ENCODE measurements at places on chromosomes 6 and 20. TPM values are rescaled to one million over a fixed set of nuclear protein-coding genes. Genes with fewer than 3 reads are reported as not detected.

SPAG4 gene
- polyA plus RNA-seq = not detected

STMND1 gene
- 0.79 TPM for polyA plus RNA-seq

RNASET2 gene
- polyA plus RNA-seq = 12.7 TPM

CTAGE9 gene
- not detected for polyA plus RNA-seq

SLX4IP gene
- polyA plus RNA-seq = 6.4 TPM

MOG gene
- 1.7 TPM for polyA plus RNA-seq

GTSF1L gene
- polyA plus RNA-seq = not detected

HTR1B gene
- polyA plus RNA-seq = not detected

COL9A1 gene
- 2.4 TPM for polyA plus RNA-seq

FOXQ1 gene
- polyA plus RNA-seq = 1.8 TPM

HSPA12B gene
- polyA plus RNA-seq = 0.35 TPM
